Pancreas (tissue), 10 donors: ENCODE measurements at places on chromosomes 13 and 19. TPM values are rescaled to one million over a fixed set of nuclear protein-coding genes. Genes with fewer than 3 reads are reported as not detected.

The FFAR2 gene
- polyA plus RNA-seq, result 0.30 TPM

DNA sequence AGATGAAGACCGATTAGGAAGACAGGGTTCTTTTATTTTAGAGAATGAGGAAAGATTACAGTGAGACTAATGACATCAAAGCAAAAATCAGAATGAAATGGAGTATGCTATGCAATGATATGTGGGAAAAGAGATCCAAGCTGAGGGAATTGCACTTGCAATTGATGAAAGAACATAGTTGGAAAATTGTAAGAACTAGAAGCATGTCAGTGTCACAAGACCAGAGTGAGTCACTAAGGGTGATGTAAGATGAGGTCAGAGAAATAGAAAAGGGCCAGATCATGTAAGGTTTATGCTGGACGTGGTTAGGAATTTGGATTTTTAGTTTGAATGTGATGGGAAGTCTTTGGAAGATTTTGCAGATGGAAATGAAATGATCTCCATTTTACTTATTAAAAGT is 1937.3 kb downstream of the OLFM4 start:
- H3K27ac ChIP-seq, result no peak overlapping the region
- no peaks in the 10 kb centered on the region for H3K4me1 ChIP-seq
- H3K27me3 ChIP-seq, result no peaks in the 10 kb centered on the region
- DNase-seq, result no peak
- H3K36me3 ChIP-seq, result no peaks in the 10 kb centered on the region
- no peak overlapping the region for H3K4me3 ChIP-seq

GRCh38 chr19:1249298-1249989 is 1.1 kb downstream of the MIDN start:
- H3K4me3 ChIP-seq, result peak overlapping the region; percentile 91
- peak; percentile 96 for DNase-seq
- H3K36me3 ChIP-seq, result peaks cover 7% of the 10 kb centered on the region
- H3K4me1 ChIP-seq, result peaks cover 39% of the 10 kb centered on the region
- H3K27ac ChIP-seq, result peak overlapping the region; percentile 98
- no peaks in the 10 kb centered on the region for H3K27me3 ChIP-seq

GRCh38 chr13:110520431-110521295 is 40.9 kb downstream of the RAB20 start:
- DNase-seq, result peak; percentile 41
- H3K36me3 ChIP-seq, result peaks cover 12% of the 10 kb centered on the region
- H3K27ac ChIP-seq, result peak overlapping the region; percentile 70
- H3K27me3 ChIP-seq, result no peaks in the 10 kb centered on the region
- peaks cover 23% of the 10 kb centered on the region for H3K4me1 ChIP-seq

The ZFR2 gene
- polyA plus RNA-seq, result 0.49 TPM

- H3K27me3 ChIP-seq, result no peaks in the 10 kb centered on the region
- peak; percentile 76 for DNase-seq
- H3K27ac ChIP-seq, result no peak overlapping the region
- no peak overlapping the region for H3K4me3 ChIP-seq
Observed at GRCh38 chr13:95191821-95192563, 109.3 kb downstream of the ABCC4 start.
